ENCODE measurements at places on chromosomes 5 and 9.

DNA sequence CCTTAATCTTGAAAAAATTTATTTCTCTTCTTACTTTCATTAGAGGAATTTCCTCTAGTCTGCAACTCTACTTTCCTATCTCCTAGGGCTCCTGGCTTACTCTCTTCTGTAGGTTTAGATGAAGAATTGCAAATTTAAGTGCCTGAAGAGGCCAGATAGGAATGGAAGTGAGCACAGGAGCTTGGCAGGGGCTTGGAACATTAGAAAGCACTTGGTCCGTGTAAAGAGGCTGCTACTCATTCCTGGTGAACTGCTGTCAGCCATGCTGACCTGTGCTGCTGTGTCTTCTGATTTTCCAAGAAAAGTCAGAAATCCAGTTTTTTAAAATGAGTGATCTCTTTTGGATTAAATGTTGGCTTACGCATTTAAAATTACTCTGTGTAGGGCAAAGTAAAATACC is 210.9 kb upstream of the CLINT1 start:
- H3K27me3 ChIP-seq, result no peaks in the 10 kb centered on the region
- no peaks in the 10 kb centered on the region for H3K4me1 ChIP-seq
- no peak for DNase-seq
- H3K36me3 ChIP-seq, result no peaks in the 10 kb centered on the region
- H3K27ac ChIP-seq, result no peak overlapping the region

DNA sequence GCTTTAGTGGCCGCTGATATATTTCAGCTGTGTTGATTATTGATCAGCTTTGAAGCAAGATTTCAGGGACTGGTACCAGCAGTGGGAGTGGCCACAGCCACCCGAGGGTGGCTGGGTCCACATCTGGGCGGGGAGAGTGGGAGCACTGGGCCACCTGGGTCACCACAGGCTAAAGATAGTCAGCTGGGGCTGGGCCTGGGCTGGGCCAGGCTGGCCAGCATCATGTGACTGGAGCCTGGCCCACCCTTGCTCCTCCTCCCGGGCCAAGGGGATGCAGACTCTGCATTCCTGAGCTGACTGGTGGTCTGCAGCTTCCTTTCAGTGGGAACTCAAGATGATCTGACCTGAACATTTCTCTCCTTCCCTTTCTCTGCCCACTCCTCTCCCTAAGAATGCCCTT is 27.1 kb downstream of the LARP1 start:
- no peaks in the 10 kb centered on the region for H3K27me3 ChIP-seq
- peak; percentile 33 for DNase-seq
- H3K4me1 ChIP-seq, result peaks cover 32% of the 10 kb centered on the region

DNA sequence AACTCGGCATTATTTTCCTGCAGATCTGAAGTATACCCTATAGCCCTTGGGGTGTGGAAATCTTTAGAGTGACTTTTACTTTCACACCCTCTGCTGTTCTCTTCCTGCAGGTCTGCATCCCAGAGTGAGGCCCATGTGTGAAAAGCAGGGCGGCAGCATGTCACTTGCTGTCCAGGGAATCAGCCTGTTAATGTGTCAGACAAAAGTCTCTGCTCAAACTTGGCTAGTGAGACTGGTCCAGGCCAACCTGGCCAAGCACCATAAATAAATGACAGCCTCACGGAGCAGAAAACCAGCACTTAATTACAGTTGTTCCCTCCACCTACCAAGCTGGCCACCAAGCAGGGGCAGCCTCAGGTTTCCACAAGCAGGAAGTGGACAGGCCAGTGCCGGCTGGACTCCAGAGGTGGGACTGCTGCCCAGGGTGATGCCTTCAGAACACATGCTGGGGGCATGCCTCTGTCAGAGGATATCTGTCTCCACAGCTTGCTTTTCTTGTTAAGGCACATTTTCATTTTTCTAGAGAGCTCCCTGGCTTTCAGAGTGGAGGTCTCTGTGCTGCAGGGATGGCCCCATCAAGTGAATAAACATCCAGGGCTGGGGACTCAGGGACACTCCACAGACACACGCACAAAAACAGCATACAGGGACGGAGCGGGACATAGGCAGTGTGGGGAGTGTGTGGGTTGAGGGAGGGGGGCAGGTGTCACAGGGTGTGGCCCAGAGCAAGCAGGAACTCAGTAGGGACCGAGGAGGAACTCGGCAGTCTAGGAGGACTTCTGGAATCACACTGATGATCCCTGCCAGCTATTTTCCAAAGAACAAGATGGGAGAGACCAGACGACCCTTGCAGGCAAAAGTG is 243.8 kb upstream of the IRX1 start:
- DNase-seq, result no peak
- H3K27me3 ChIP-seq, result no peaks in the 10 kb centered on the region
- no peak overlapping the region for H3K27ac ChIP-seq
- no peaks in the 10 kb centered on the region for H3K36me3 ChIP-seq
- no peaks in the 10 kb centered on the region for H3K4me1 ChIP-seq

- no peaks in the 10 kb centered on the region for H3K27me3 ChIP-seq
- no peaks in the 10 kb centered on the region for H3K36me3 ChIP-seq
- DNase-seq, result no peak
- peaks cover 63% of the 10 kb centered on the region for H3K4me1 ChIP-seq
Observed at GRCh38 chr9:113616116-113616515, 152.6 kb downstream of the RGS3 start.

GRCh38 chr9:79970146-79970425 is 398.3 kb downstream of the TLE4 start:
- H3K4me1 ChIP-seq, result no peaks in the 10 kb centered on the region
- no peak overlapping the region for H3K4me3 ChIP-seq
- H3K36me3 ChIP-seq, result no peaks in the 10 kb centered on the region
- no peak for DNase-seq
- no peak overlapping the region for H3K27ac ChIP-seq

GRCh38 chr9:77899679-77900354 is 131.8 kb downstream of the GNAQ start:
- H3K27me3 ChIP-seq, result no peaks in the 10 kb centered on the region
- H3K36me3 ChIP-seq, result no peaks in the 10 kb centered on the region
- peaks cover 3% of the 10 kb centered on the region for H3K4me1 ChIP-seq
- H3K4me3 ChIP-seq, result no peak overlapping the region
- H3K27ac ChIP-seq, result no peak overlapping the region

GRCh38 chr9:81633952-81634854 is 55.1 kb downstream of the TLE1 start:
- DNase-seq, result no peak
- no peaks in the 10 kb centered on the region for H3K4me1 ChIP-seq
- H3K36me3 ChIP-seq, result peaks cover 74% of the 10 kb centered on the region

DNA sequence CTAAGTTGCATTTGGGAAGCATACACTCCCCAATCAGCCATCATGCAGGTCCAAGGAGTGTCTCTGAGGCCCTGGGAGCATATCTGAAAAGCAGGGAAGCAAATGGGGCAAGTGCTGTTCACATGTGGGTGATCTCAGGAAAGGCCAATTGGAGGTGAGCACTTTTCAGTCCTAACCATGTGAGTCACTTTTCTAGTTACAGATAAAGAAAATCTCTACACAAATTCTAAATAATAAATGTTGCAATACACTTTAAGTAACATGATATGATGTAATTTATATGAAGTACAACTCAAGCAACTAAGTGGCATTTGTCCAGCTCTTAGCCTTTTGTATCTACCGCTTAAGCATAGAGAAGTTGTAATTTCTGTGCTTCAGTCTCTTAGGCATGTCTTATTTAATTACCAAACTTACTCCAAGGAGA is 18.4 kb downstream of the ADAMTS16 start:
- H3K4me1 ChIP-seq, result no peaks in the 10 kb centered on the region
- no peak overlapping the region for H3K27ac ChIP-seq
- H3K4me3 ChIP-seq, result no peak overlapping the region
- no peak for DNase-seq

GRCh38 chr5:81759632-81760005 is 8.7 kb upstream of the SSBP2 start:
- H3K36me3 ChIP-seq, result no peaks in the 10 kb centered on the region
- H3K4me3 ChIP-seq, result no peak overlapping the region
- peaks cover 11% of the 10 kb centered on the region for H3K4me1 ChIP-seq
- no peaks in the 10 kb centered on the region for H3K27me3 ChIP-seq
- DNase-seq, result no peak
- H3K27ac ChIP-seq, result no peak overlapping the region

- H3K27ac ChIP-seq, result no peak overlapping the region
- H3K27me3 ChIP-seq, result no peaks in the 10 kb centered on the region
- H3K36me3 ChIP-seq, result no peaks in the 10 kb centered on the region
- no peak for DNase-seq
Observed at GRCh38 chr9:1096155-1096964, 46.2 kb downstream of the DMRT2 start.

DNA sequence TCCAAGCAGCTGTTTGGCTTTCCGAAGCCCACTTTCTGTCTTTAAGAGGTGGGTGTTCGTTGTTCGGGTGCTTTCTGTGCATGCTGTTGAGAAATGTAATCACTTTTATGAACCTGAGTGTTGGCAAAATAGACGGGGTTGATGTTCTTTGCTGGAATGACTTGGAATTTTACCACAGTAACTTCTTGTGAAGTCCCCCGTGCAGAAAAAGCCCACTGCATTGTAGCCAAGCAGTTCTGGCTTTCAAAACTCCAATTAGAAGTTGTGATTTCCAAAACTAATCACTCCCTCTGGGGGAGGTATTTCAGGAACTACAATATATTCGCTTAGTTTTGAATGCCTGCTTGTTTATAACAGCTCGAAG is 111.1 kb downstream of the PAM start:
- H3K36me3 ChIP-seq, result 0 out of 2 replicates have a peak, but pooled peaks cover 3% of the 10 kb centered on the region
- peak overlapping the region; percentile 71 for H3K4me3 ChIP-seq
- no peaks in the 10 kb centered on the region for H3K4me1 ChIP-seq
- no peak for DNase-seq

GRCh38 chr9:20125727-20126126 is 336.9 kb upstream of the SLC24A2 start:
- no peaks in the 10 kb centered on the region for H3K36me3 ChIP-seq
- H3K4me3 ChIP-seq, result no peak overlapping the region
- DNase-seq, result peak; percentile 2
- no peaks in the 10 kb centered on the region for H3K4me1 ChIP-seq

GRCh38 chr5:35771300-35771699 is 85.4 kb upstream of the IL7R start:
- DNase-seq, result no peak
- no peaks in the 10 kb centered on the region for H3K36me3 ChIP-seq

- no peaks in the 10 kb centered on the region for H3K36me3 ChIP-seq
- H3K4me1 ChIP-seq, result no peaks in the 10 kb centered on the region
- no peak for DNase-seq
- no peak overlapping the region for H3K4me3 ChIP-seq
- H3K27ac ChIP-seq, result no peak overlapping the region
- no peaks in the 10 kb centered on the region for H3K27me3 ChIP-seq
Observed at GRCh38 chr5:174176511-174176910, 131.0 kb downstream of the NSG2 start.

DNA sequence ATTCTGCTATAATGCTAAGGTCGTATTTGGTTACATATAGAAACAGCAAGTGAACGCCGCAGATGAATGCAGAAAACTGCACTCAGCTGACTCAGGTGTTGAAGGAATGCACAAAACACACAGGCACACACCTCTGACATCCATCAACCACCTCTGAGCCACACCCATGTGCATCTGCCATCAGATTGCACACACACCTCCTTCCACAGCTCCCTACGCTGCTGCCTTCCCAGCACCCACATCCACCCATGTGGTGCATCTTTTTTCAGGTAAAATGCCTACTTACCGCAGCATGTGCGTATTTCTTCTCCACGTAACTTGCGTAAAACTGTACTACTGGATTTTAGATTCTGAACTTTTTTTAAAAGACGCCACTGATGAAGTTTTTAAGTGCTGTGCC is 7.1 kb downstream of the STK10 start:
- no peaks in the 10 kb centered on the region for H3K36me3 ChIP-seq
- H3K27ac ChIP-seq, result no peak overlapping the region
- H3K4me1 ChIP-seq, result peaks cover 12% of the 10 kb centered on the region
- H3K4me3 ChIP-seq, result no peak overlapping the region
- H3K27me3 ChIP-seq, result no peaks in the 10 kb centered on the region

- H3K27ac ChIP-seq, result no peak overlapping the region
- H3K36me3 ChIP-seq, result no peaks in the 10 kb centered on the region
- no peaks in the 10 kb centered on the region for H3K27me3 ChIP-seq
- no peak overlapping the region for H3K4me3 ChIP-seq
- DNase-seq, result no peak
Observed at GRCh38 chr5:43046474-43046873, 6.4 kb upstream of the ANXA2R start.

GRCh38 chr9:70043285-70043684 is 363 bp upstream of the MAMDC2 start:
- H3K36me3 ChIP-seq, result no peaks in the 10 kb centered on the region
- peak overlapping the region; percentile 60 for H3K4me3 ChIP-seq
- H3K27me3 ChIP-seq, result no peaks in the 10 kb centered on the region

DNA sequence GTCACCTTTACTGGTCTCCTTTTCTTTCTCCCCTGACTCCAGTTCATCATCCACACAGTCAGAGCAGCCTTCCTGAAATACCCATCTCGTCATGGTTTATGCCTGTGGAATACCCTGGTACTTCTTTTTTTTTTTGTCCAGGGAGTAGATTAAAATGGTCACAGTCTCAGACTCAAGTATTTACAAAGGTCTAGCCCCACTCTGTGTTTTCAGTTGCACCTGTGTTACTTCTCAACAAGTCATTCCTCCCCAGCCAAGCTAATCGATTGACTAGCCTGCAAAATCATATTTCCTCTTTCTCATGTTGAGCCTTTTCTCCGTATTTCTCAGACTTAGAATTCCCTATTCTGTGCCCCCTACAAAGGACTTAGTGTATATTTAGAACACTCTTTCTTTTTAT is 155.2 kb upstream of the KCNN2 start:
- H3K27ac ChIP-seq, result no peak overlapping the region
- H3K27me3 ChIP-seq, result 0 out of 2 replicates have a peak, but pooled peaks cover 3% of the 10 kb centered on the region
- H3K4me3 ChIP-seq, result no peak overlapping the region
- no peaks in the 10 kb centered on the region for H3K4me1 ChIP-seq

GRCh38 chr5:74015716-74016115 is 389.7 kb downstream of the ARHGEF28 start:
- no peaks in the 10 kb centered on the region for H3K36me3 ChIP-seq
- no peak overlapping the region for H3K27ac ChIP-seq
- H3K4me3 ChIP-seq, result no peak overlapping the region
- DNase-seq, result no peak
- H3K27me3 ChIP-seq, result no peaks in the 10 kb centered on the region
- H3K4me1 ChIP-seq, result peaks cover 24% of the 10 kb centered on the region

DNA sequence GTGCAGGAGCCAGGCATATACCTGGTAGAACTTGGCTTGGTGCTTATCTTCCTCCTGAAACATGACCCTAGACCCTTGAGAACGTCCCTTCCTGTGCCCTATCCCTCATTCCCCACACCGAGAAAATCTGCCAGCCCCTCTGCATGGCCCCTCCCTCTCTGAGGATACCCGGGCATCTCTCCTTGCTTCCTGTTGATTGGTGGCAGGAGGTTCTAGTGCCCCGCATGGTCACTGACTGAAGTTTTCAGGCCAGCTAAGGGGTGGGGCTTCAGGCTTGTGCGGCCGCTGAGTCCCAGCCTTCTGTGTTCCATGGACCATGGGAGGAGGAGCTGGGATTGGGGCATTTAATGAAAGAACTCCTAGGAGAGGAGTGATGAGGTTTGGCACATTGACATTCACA is 22.8 kb downstream of the IGIP start:
- no peaks in the 10 kb centered on the region for H3K27me3 ChIP-seq
- no peaks in the 10 kb centered on the region for H3K4me1 ChIP-seq
- no peak overlapping the region for H3K27ac ChIP-seq
- H3K36me3 ChIP-seq, result no peaks in the 10 kb centered on the region

GRCh38 chr5:9513827-9514226 is 32.0 kb downstream of the SEMA5A start:
- no peak for DNase-seq
- no peaks in the 10 kb centered on the region for H3K36me3 ChIP-seq
- H3K27ac ChIP-seq, result no peak overlapping the region
- H3K27me3 ChIP-seq, result no peaks in the 10 kb centered on the region
- H3K4me3 ChIP-seq, result no peak overlapping the region

GRCh38 chr5:138623053-138623452 is 47.9 kb upstream of the HSPA9 start:
- H3K4me1 ChIP-seq, result no peaks in the 10 kb centered on the region
- no peak overlapping the region for H3K27ac ChIP-seq
- H3K36me3 ChIP-seq, result no peaks in the 10 kb centered on the region
- DNase-seq, result no peak
- no peaks in the 10 kb centered on the region for H3K27me3 ChIP-seq
